NCI-H1417 (cell line): ENCODE measurements at places on chromosomes 3 and 15.

GRCh38 chr15:26433818-26434217, 339.0 kb downstream of the GABRB3 start:
- DNase-seq = no peak

- no peak for DNase-seq
Measured at GRCh38 chr3:41330465-41330864, 131.2 kb downstream of the CTNNB1 start.

DNA sequence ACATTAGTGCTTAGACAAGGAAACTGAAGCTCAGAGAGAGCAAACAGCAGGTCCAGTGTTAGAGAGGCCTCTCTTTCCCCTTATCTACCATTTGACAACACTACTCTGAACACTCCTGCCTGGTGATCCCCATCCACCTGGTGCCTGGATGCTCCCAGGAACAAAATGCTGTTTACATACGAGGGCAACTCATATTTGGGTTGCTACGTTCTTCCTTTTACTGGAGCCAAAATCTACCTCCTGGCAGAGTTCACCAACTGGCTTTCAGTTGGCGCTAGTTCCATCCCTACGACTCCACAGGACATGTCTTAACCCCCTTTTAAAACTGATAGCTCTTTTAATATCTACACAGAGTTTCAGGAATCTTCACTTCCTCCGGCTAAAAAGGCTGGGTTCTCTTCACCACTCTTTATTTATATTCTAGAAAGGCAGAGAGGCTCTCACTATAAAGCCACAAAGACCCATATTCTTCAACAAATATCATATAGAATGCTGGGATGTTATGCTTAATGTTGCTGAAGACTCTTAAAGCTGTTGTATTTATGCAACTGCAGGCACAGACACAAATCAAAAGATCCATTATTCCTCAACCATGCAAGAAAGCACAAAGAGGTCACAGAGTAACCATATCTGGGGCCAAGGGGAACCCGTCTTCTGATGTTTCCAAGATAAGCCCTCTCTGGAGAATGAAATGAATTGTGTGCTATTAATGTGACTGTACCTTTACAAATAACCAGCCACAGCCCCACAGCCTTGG, 47.9 kb downstream of the CCNB2 start:
- no peak for DNase-seq

GRCh38 chr3:123353850-123354233, 95.0 kb downstream of the ADCY5 start:
- no peak for DNase-seq

GRCh38 chr3:76753599-76753998, 286.3 kb upstream of the ROBO2 start:
- DNase-seq = no peak

- no peak for DNase-seq
Measured at GRCh38 chr15:51505251-51505650, 117.3 kb downstream of the DMXL2 start.
